ENCODE measurements at places on chromosomes 11 and 22.
A peak's percentile ranks its signal among the peaks of the same experiment; 100 is the strongest.

DNA sequence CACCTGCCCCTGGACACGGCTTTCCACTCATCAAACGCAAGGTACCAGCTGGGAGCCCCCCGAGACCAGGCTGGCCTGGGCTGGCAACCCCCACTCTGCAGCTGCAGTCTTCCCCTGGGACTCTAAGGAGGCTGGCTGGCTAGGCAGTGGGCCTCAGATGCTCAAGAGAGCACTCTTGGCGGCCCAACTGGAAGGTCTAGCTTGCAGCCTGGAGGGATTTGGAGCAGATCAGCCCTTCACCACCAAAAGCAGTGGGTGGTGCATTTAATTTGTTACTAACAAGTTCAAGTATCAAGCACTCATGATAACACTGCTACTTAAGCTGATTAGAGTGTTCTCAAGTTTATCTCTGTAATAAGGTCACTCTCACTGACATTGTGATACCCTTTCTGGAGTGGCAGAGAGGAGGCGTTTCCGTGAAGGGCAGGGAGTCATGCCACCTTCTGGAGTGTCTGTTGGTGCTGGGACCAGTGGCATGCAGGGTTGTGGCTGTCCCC lies 21.5 kb downstream of the C22orf23 start:
- no peak for DNase-seq

- no peak for DNase-seq
These were observed 340.4 kb downstream of the ETS1 start for GRCh38 chr11:128246810-128247594.

DNA sequence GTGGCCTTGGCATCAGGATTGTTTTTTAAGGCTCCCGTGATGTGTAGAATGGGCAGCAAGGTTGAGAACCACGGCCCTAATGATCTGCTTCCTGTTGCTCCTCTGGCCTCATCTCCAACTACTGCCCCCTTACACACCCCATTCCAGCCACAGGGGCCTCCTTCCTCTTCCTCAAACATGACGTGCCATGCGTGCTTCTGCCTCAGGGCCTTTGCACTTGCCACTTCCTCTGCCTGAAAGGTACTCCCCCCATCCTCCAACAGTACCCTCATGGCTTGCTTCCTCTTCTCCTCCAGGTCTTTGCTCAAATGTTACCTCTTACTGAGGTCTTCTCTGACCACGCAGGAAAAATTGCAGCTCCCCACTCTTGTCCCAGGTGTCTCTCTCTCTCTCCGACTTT lies 93.9 kb upstream of the CSNK2A3 start:
- no peak for DNase-seq

- DNase-seq = peak; percentile 32
These were observed 758 bp downstream of the GALNT18 start for GRCh38 chr11:11620921-11621572.

DNA sequence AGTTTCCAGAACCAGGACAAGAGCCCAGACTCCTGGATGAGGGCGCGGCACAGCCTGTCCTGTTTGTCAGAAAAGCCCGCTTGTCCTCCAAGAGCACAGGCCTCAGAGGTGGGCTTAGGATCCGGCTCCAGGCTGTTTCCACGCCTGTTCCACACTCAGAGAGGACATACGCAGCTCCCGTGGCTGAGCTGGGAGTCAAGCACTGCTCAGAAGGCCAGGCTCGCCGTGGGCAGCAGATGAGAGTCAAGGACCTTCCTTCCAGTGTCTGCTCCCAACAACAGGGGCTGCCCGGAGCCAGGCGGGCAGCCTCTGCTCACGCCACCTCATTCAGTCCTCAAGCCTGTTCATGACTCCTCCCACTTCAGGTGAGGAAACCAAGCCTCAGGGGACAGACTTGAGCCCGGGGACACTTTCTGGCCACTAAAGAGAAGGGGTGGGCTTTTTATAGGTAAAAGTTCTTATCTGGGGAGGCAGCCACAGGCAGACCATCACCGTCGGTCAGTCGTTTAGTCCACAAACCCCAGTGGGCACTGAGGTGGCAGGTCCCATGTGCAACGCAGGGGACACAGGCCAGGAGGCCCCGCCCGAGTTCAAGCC lies 3.8 kb downstream of the CYB5R3 start:
- DNase-seq = no peak

DNA sequence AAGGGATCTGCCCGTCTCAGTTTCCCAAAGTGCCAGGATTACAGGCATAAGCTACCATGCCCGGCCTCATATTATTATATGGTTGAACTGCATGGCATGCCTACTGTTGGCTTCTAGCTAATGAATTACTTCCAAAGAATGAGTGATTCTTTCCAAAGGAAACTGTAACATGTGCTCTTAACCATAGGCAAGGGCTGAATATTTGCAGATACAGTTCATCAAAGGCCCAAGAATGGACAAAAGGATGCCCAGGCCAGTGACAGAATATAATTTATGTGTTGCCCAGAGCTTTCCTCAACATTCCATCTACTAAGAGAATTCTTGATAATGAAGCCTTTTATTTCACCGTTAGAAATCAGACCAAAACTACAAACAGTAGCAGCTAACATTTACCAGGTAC lies 27.0 kb upstream of the CCDC89 start:
- no peak for DNase-seq

- DNase-seq = no peak
These were observed 89.5 kb downstream of the GGTLC2 start for GRCh38 chr22:22733881-22734373.

GRCh38 chr11:119473226-119473625 lies 50.3 kb upstream of the THY1 start:
- no peak for DNase-seq

DNA sequence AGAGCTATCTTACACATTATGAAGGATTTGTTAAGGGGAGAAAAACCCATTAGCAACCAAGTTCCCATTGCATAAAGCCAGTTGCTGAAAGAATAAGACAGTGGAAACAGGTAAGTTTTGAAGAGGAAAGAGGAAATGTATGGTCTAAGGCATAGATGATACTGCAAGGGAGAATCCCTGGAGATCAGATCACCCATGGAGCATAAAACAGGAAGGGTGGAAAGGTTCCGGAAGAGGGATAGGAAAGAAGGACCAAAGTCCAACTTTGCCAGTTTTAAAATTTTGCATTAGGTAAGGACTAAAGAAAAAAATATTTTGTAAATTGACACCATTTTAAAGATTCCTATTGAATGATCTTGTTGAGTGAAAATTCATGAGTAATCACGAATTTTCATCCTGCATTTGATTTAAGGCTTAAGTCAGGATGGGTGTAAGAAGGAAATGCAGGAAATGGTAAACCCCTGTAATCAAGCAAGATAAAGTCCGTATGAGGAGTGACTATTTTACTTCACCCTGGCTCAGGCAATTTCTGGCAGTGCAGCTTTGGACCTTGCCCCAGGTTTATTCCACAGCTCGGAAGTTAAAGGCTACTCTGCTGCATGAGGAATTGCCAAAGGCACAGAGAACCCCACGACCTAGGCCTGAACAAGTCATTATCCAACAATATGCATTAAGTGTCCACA lies 70.9 kb downstream of the CCDC34 start:
- no peak for DNase-seq

- DNase-seq = no peak
These were observed 179.6 kb downstream of the BRD1 start for GRCh38 chr22:49648053-49648452.

DNA sequence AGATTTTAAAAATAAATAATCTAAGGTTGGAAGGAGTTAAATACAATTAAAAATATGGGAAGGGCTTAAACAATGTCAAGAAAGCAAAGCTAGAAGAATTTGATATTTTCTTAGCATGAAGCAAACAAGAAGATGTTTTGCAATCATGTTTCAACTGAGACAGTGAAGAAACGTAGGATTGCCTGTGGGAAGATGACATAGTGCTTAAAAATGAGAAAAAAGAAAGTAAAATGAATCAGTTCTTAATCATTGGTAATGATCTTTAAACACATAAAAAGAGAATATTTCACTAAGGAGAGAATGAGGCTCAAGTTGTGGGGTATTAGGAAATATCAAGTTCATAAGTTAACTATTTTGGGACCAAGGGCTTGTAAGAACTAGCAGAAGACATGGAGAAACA lies 855.0 kb downstream of the METTL15 start:
- no peak for DNase-seq

GRCh38 chr11:69707176-69707575 lies 3.4 kb upstream of the FGF19 start:
- DNase-seq = peak; percentile 37

GRCh38 chr11:10387206-10388083 lies 67.6 kb upstream of the AMPD3 start:
- no peak for DNase-seq

- peak; percentile 63 for DNase-seq
These were observed at the start of gene TUBA8 for GRCh38 chr22:18110194-18110953. TSS of gene TUBA8 (plus strand) at chr22:18110809. CDS start at chr22:18110866, 57 bp downstream.

GRCh38 chr11:106424111-106424510 lies 346.6 kb downstream of the AASDHPPT start:
- no peak for DNase-seq

GRCh38 chr11:79236541-79236971 lies 204.3 kb downstream of the TENM4 start:
- DNase-seq = no peak

DNA sequence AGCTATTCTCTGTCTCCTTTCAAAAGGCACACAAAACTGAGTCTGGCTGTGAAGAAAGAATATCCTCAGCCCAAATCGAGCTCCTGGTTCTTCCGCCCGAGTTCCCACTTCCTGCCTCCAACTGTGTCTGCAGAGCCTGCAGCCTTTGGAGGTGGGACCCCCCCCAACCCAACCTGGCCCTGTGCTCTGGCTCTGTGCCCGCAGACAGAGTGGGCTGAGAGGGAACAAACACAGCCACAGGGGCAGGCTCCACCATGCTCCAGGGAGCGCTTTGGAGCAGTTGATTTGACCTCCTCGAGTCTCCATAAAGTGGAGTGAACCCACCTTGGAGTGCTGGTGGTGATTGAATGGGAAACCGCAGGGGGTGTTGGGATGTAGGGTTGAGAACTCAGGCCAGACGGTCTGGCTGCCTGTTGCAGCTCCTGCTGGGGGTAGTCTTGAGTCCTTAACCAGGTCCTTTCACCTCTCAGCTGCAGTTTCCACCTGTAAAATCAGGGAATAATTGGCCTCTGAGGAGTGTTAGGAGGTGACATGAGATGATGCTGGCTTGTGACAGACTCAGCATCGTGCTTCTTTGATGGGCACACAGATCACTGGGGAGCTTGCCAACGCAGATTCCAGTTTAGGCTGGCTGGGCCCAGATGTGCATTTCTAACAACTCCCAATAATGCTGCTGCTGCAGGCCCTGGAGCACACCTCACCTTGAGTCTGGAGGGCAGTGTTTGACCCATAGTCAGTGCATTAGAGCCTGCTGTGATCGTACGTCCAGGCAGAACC lies 11.4 kb downstream of the DAGLA start:
- peak; percentile 91 for DNase-seq

DNA sequence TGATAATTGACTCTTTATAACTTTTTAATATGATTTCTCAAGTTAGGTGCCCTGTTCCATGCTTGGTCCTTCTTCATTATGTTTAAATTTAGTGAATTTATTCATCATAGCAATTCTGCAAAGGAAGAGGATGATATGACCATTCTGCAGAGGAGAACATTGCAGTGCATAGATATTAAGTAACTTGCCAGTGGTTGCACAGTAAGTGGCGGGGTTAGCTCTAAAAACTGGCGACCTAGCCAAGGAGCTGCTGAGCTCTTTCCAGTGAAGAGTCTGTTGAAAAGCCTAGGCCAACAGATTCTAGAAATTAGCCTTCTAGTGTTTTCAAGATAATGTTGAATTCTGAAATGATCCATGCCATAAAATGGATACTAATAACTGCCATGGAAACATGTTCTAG lies 4.6 kb downstream of the EWSR1 start:
- no peak for DNase-seq

DNA sequence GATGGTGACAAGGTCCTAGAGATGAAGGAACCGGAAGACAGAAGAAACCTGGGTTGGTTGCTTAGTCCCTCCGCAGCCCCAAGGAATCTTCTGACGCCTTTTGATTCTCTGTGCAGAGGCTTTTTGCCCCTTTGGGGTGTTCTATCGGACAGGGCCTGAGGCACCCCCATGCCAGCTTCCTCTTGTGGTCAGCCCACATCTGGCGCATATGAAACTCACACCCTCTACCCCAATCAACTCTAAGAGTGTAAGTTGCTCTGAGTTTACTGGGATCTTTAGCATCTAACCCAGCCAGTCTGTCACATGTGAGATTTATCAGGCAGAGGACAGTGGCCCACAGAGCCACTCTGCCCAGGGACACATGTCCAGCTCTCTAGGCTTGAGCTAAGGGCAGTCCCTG lies 17.4 kb downstream of the RASD2 start:
- no peak for DNase-seq

DNA sequence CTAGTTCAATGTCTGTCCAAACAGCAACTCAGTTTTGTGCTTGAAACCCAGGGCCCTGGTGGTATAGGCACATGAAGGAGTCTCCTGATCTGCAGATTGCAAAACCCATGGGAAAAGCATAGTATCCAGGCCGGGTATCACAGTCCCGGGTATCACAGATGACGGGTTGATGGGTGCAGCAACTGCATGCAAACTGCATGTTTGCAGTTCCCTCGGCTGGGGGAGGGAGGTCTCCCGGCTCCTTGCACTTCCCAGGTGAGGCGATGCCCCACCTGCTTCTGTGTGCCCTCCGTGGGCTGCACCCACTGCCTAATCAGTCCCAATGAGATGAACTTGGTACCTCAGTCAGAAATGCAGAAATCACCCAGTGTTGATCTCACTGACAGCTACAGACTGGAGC lies 53.9 kb downstream of the KCNQ1 start:
- no peak for DNase-seq

DNA sequence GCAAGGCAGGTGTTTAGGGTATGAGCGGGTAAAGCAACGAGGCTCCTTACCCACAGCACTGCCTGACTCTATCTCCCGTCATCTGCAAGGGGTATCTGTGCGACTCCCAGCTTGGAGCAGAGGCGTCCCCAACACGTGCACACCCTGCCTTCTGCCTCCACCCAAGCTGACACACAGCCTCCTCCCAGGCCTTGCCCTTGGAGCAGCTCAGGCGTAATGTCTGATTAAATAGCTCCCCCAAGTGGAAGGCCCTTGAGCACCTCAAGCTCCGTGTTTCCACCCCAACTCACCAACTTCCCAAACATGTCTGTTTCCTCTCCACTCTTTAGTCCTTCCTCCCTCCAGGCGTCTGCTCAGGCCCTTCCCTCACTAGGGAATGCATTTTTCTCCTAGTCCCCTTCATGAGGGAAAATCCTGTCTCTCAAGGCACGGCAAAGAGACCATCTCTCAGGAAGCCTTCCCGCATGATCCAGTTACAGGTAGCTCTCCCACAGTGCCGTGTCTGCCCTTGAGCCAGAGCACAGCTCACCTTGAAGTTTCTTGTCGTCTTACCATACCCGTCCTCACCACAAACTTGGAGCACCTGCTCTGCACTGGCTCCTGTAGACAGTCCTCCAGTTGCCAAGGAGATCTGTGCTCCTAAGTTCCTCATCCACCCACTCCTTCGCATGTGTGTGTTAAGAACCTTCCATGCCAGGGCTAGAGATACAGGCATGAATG lies 15.8 kb downstream of the CYB5R2 start:
- peak; percentile 20 for DNase-seq

GRCh38 chr11:61024938-61025820 lies 53.7 kb downstream of the CD6 start:
- no peak for DNase-seq

GRCh38 chr11:78069465-78069864 lies 5.8 kb downstream of the THRSP start:
- DNase-seq = peak; percentile 86
